Iris pigment epithelial cell (primary cell): ENCODE measurements at places on chromosomes 2 and 18.

GRCh38 chr2:109609352-109610024 is 4.3 kb downstream of the SEPTIN10 start:
- DNase-seq, result peak; percentile 75

GRCh38 chr18:74290794-74291471 is 830 bp downstream of the CYB5A start:
- DNase-seq, result no peak

GRCh38 chr2:98598781-98599428 is 9.4 kb downstream of the COA5 start:
- peak; percentile 75 for DNase-seq

DNA sequence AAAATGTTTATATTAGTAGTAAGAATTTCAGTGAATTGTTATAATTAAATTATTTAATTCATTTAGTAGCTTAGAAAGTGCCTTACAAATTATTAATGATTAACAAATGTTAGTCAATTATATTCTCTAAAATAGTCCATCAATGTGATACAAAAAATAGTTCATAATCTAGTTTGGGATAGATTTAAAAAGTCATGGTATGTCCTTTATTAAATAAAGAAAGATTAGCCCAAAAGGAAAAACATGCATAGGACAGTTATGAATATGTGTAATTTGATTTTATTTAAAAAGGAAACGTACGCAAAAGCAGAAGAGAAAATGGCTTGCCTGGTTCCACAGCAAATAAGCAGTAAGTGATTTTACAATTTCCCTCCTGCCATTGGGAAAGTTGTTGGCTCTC is 768.5 kb downstream of the TRIB2 start:
- no peak for DNase-seq

- DNase-seq, result peak; percentile 89
Measured at GRCh38 chr2:130355578-130356431, at the start of gene PTPN18. TSS of gene PTPN18 (plus strand) at chr2:130356056. CDS start at chr2:130356108, 52 bp downstream.

DNA sequence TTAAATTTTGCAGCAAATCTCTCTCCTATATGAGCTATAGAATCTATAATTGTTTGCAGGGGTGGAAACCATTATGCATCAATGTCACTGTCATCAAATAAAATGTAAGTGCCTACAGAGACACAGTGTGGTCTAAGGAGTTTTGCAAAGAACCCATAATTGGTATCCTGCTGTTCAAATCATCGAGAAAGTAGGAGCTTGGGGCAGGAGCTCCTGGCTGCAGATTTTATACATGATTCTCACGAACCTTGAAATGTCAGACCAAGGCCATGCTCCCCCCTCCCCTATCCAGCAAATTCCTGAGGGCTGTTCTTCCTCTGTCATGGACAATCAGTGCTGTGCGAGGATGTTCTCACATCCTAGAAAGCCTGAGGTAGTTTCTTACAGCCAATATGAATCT is 119.5 kb upstream of the CYRIA start:
- no peak for DNase-seq

DNA sequence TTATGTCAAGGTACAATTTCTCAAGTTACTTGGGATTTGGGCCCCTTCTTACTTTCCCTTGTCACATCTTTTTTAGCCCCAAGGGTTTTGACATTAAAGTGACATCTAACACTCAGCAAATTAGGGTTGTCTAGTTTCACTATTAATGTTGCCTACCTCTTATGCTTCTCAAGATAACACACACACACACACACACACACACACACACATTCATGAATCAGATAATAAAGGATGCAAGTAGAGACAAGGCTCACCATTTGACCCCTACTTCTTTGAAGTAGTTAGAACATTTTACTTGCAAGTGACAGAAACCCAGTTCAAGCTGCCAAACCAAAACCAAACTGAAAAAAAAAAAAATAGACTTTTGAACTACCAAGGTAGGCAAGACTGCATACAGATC is 138.8 kb downstream of the TRIB2 start:
- no peak for DNase-seq
